Left ventricle myocardium inferior (tissue), 1 donor: ENCODE measurements at places on chromosomes 11 and 22. TPM values are rescaled to one million over a fixed set of nuclear protein-coding genes. Genes with fewer than 3 reads are reported as not detected.

GRCh38 chr11:75815345-75816168 lies 547 bp downstream of the UVRAG start:
- DNase-seq, result no peak

GRCh38 chr11:67456068-67456705 lies 1.0 kb downstream of the CABP4 start:
- DNase-seq, result no peak

The LARGE1 gene
- total RNA-seq, result 117 TPM

The MOGAT2 gene
- total RNA-seq, result not detected
